ENCODE measurements at places on chromosomes 5 and 9. TPM values are rescaled to one million over a fixed set of nuclear protein-coding genes. Genes with fewer than 3 reads are reported as not detected.

Gene AHRR
- 0.69 TPM for total RNA-seq

Gene UBE2D2
- 147 TPM for total RNA-seq

- DNase-seq = no peak
Measured at GRCh38 chr9:20442461-20443319, 179.6 kb downstream of the MLLT3 start.

- no peak for DNase-seq
Measured at GRCh38 chr5:82802954-82803353, 274.2 kb downstream of the TMEM167A start.

DNA sequence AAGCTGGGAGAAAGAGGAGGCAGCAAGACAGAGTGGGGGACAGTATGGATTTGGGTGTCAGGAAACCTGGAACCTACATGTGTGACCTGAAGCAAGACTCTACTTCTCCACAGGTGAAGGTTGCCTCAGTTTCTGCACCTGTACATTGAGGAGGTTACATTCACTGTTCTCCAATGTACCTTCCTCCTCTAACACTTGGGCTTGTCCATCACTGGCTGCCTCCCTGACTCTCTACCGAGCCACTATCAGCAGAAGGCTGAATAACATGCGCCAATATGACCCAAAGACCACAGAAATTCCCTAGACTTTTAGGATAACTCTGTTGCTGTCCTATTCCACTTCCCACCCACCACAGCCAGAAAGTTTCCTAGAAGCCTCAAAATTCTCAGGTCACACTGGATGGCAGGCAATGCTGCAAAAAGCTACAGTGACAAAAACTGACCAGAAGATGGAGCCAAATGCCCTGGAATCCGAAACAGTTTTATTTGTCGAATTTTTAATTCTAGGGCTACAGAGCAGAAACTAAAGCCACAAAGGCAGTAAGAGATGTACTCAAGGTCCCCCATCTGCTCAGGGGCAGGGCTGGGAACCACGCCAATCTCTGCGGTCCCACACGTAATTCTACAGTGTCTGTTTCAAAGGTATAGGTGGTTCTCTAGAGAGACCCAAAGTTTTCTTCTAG lies 64.4 kb downstream of the FAM114A2 start:
- DNase-seq = no peak

Data from progenitor cell of endocrine pancreas (in vitro differentiated cells).